Aortic smooth muscle cell (primary cell): ENCODE measurements at places on chromosomes 7 and 10. TPM values are rescaled to one million over a fixed set of nuclear protein-coding genes. Genes with fewer than 3 reads are reported as not detected.

Gene RAMP3
- not detected in 2 replicates for total RNA-seq

Gene CCZ1
- 39.2 and 42.3 TPM in 2 replicates for total RNA-seq

Gene RBP4
- total RNA-seq: 0.06 TPM in 1 of 2 replicates, not detected in the other

Gene PIP
- total RNA-seq: not detected in 2 replicates

Gene RASSF4
- total RNA-seq: 12.1 and 12.6 TPM in 2 replicates

Gene PNLIPRP3
- total RNA-seq: not detected in 2 replicates

Gene ANKRD2
- total RNA-seq: 0.50 and 1.5 TPM in 2 replicates

Gene HK1
- 241 and 301 TPM in 2 replicates for total RNA-seq
